ENCODE measurements at places on chromosomes 11 and 22.

- no peak for DNase-seq
Measured at GRCh38 chr11:10139143-10139542, 154.9 kb downstream of the SBF2 start.

DNA sequence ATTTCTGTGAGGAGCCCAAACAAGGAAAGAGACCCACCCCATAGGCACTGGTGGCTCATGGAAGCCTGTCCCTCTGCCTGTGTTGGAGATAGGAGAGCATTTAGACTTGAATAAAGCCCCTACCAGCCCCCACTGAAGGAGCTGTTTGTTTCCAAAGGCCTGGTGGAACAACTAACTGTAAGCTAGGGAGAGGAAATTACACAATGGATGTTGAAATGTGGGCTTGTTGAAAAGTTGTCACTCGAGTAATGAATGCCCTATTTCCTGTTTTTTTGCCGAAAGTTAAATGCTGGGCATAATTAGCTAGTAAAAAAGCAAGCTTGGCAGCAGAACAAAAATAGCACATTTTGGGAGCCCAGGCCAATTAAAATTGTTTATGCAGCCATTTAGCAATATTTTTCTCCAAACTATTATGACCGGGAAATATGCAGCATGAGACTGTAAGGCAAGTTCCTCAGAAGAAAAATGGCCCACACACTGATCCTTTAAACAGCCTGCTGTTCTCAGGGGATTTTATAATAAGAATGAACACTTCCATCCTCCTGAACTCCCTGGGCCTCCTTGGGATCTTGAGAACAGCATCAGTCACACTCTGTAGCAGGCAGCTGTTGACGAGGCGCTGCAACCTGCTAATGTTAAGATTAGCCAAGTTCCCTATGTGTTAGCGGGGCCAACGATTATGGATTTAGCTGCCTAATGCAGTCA is 38.6 kb upstream of the LMO2 start:
- DNase-seq: no peak

DNA sequence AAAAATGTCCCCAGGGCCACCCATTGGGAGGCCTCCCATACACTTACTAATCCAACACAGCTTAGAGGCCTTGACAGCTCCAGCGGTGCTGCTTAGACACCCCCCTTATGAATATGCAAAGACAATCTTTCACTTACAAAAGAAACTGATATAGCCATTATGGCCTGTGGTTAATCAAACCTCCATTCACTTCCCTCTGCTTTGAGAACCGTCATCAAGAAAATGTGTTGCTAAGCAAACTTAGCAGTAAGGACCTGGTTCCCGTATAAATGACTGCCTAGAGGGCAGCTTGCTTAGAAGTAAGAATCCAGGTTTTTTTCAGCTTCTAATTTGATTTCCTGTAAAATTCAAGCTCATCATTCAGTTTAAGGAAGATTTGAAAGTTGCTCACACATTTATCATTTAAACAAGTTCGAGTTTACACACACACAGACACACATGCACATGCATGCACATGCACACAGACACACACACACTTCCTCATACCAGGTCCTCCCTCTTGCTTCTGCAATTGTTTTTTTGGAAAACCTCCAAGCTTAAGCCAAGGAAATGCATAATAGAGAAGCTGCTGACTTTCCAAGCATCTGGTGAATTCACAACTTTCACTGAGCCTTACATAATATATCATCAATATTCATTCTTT is 137.7 kb upstream of the BLID start:
- DNase-seq: peak; percentile 21

- DNase-seq: no peak
Measured at GRCh38 chr11:1039481-1040427, 3.2 kb upstream of the MUC6 start.

DNA sequence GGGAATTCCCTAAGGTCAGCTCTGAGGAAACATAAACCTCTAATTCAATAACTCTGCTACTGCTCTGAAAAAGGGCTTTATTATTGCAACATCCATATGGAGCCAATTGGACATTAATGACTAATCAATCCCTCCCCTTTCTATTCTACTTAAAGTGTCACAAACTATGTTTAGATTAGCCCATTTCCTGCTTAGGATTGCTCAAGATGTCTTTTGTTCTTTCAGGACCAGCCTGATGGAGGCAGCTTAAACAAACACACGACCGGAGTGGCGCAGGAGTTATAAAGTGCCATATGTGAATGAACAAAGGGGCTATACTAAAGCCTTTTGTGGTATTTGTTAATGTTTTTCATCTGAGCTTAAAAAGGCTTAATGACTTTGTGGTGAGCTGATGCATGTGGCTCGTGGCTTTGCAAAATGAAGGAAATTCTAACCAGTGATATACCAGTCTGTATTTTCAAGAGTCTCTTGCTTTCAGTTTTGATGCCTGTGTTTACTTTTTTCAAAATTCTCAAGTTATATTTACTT is 354.4 kb downstream of the SOX6 start:
- peak; percentile 37 for DNase-seq

DNA sequence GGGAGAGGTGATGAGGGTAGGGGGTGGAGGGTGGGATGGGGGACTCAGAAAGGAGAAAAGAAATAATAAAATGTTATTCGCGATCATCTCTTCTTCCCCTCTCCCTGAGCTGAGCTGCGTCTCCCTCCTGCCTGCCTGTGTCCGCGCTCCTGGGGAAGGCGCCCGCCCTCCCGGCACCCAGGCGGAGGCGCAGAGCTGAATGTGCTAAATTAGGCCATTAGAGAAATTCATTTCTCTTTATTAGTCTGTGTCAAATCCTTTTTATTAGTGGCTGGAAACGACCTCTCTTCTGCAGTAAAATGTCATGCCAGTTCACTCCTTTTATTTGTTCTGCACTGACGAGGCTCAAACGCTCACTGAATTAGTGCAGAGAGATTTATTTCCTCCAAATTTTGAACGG is 116.1 kb downstream of the FEZ1 start:
- no peak for DNase-seq

DNA sequence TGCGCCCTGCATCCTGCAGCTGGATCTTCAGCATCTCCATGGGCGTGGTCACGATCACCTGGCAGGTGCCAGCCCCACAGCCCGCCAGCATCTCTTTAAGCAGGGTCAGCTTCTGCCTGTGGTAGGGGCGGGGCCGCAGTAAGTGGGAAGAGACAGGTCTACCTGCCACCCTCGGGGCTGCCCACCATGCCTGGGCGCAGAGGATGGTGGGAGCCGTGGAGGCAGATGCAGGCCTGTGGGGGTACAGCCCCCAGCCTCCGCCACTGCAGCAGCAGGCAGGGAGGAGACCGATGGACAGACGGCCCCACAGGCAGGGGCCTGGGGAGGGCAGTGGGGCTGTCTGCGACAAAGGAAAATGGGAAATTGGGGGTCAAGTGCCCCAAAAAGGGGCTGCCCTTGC is 3.0 kb upstream of the CEND1 start:
- DNase-seq: no peak

GRCh38 chr22:21975273-21975672 is 7.3 kb downstream of the TOP3B start:
- DNase-seq: no peak
